Hindlimb muscle (tissue), 1 donor: ENCODE measurements at places on chromosomes 7 and 10. TPM values are rescaled to one million over a fixed set of nuclear protein-coding genes. Genes with fewer than 3 reads are reported as not detected.

DENND10 gene
- polyA plus RNA-seq, result 28.2 TPM

DNA sequence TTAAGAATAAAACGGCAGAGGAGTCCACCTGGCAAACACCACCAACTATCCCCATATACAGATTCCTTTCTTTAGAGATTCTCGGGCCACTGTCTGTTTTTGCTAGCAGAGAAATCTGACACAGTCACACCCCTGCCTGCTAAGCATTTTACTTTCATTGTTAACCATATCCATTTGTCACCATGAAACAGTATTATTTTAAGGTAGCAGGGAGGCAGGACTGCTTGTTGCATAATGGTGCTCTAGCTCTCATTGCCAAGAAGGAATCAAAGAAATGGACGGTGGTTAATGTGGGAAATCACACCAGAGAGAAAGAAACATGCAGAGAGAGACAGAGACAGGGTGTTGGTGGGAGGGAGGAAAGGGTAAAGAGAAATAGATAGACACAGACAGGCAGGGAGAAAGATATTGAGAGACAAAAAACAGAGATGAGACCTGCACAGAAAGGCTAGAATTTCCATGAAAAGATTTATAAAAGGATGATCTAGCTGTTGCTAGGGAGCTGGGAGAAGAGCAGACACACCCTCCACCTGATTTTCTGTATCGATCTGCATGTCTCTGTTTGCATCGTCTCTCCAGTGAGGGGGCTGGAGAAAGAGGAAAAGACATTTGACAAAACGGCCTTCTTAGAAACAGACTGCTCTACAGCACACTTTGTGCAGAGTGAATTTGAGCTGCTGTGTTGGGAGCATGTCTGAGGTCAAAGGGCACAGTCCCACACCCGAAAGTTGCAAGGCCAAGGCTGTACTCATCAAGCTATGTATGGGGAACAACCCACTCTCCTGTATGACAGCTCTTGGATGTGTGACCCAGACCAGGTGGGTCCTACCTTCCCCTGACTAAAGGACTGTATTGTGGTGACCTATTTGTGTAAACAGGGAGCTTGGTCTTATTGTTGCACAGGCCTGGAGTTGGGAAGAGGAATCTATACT is 303.1 kb downstream of the FZD1 start:
- no peak for DNase-seq

- no peak for DNase-seq
Measured at GRCh38 chr7:11950281-11950680, 118.3 kb upstream of the THSD7A start.

HOXA7 gene
- polyA plus RNA-seq, result 13.5 TPM

GRCh38 chr10:114388275-114388674 is 16.0 kb downstream of the AFAP1L2 start:
- no peak for DNase-seq

DNA sequence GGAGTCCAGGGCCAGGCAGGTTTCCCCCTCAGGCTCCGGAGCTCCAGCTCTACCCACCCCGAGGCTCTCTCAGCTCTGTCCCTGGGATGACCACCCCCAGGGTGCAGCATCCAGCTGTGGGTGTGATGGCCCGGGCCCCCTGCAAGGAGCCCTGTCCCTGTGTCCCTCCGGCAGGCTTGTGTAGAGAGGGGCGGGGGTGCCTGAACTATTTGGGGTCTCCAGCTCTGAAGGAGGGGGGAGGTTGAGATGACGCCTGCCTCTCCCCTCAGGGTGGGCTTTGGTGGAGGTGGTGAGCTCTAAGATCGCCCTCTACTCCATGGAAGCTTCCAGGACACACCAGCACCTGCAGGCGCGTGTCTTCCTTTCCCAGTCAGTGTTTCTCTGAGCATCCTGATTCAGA is 39.4 kb downstream of the ADRA2A start:
- no peak for DNase-seq

NDUFB8 gene
- polyA plus RNA-seq, result 118 TPM

DNA sequence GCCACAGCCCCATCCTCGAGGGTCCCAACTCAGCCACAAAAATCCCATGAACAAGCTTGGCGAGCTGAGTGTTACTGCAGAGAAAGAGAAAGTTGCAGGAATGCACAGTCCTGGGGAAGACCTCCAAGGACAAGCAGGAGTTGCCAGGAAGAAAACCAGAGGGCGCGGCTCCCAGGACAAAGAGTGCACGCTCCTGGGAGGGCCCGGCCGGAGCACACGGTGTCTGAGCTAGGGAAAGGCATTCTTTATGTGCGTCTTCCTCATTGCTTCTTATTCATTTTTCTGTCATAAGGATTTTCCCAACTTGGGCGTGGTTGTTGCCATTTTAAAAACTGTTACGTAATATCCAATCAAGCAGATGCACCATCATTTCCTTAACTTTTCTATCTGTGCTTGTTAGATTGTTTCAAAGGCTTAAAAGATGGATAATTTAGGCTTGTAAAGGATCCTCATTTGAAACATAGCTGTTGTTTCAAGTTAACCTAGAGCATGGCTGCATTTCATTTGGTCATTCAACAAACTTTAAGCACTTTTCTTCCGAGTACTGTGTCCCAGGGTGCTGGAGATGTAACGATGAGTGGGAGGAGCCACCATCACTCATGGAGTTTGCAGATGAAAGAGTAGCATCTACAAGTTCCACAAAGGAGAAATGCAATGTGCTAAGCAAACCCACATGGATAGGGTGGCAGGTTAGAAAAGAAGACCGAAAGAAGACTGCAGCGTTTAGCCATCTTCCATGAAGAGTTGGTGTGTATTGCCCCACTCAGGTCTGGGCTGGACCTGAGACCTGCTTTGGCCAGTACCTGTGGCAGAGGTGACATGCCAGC is 5.6 kb upstream of the CNPY1 start:
- DNase-seq, result no peak
